Pancreas (tissue), 10 donors: ENCODE measurements at places on chromosomes 7 and 10. TPM values are rescaled to one million over a fixed set of nuclear protein-coding genes. Genes with fewer than 3 reads are reported as not detected.

- no peak for DNase-seq
These were observed 445.8 kb downstream of the PLXNA4 start for GRCh38 chr7:132130497-132130896.

DNA sequence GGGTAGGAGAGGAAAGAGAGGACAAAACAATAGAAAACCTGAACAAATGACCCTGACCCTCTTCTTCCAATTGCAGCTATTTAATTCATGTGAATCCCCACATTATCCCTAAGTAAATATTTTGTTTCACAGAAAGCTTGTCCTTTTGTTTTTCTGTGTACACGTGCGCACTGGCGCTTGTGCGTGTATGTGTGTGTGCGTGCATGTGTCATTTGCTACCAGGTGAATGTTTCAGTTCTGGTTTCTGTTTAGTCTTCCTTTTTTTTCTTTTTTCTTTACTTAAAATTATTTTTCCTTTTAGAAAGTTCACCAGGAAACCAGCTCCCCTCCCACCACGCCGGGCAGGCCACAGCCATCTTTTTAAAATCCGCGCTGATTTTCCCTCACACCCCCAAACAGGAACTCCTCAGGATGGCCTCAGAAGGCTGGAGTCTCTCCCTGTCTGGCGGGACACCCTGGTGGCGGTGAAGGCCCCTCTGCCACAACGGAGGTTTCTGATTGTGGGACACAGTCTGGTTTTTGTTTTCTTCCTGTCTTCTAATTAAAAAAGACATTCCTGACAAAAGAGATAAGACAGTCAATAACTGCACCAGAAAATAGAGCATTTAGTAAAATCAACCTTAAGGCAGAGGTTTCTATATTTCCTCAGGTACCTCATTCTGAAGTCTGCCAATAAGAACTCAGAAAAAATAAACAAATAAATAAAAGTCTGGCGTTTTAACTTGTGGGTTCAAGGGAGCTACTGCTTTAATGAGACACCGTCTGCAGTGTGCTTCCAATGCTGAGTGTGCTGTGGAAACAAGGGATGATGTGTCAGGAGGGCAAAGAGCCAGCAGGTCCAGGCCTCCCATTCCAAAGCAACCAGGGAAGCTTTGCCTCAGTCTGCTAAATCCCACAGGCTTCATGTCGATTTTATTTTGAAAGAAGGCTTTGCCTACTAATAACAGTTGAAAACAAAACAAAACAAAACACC, 17.4 kb downstream of the IRF5 start:
- DNase-seq = no peak

Gene PPP1R9A
- 17.6 TPM for total RNA-seq

Gene SLC16A12
- total RNA-seq = 12.8 TPM

Gene VAX1
- total RNA-seq = not detected

GRCh38 chr7:5580714-5581395, 157.2 kb upstream of the TNRC18 start:
- DNase-seq = no peak

Gene CDK5
- 7.0 TPM for total RNA-seq

Gene PLEKHS1
- 16.1 TPM for total RNA-seq

GRCh38 chr7:47421456-47421855, 160.5 kb downstream of the TNS3 start:
- DNase-seq = no peak

Gene TDRD1
- total RNA-seq = 0.98 TPM

GRCh38 chr10:15726042-15726441, 6.3 kb upstream of the ITGA8 start:
- no peak for DNase-seq

Gene HIPK2
- 21.4 TPM for total RNA-seq

DNA sequence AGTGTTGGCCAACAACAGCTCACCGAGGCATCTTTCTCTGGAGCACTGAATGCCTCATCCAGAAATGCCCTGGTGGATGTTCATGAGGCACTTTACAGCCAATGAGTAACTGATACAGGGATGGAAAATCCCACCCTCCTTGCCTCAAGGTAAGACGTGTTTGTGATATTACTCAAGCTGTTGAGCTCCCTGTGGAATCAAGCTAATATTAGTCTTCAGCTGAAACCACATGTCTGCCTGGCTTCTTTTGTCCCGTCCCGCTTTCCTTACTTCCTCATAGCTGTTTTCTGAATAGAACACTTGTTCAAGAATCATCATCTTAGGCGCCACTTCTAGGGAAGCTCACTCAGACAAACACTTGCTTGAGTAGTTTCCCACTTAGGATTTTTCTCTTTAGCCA, 422.4 kb downstream of the INHBA start:
- DNase-seq = no peak

- DNase-seq = no peak
These were observed 49.1 kb downstream of the GATA3 start for GRCh38 chr10:8103543-8103942.

GRCh38 chr7:84025332-84025927, 169.2 kb downstream of the SEMA3A start:
- no peak for DNase-seq

- DNase-seq = no peak
These were observed 75.2 kb upstream of the INHBA start for GRCh38 chr7:41777894-41778596.

Gene CPA2
- total RNA-seq = 7,200 TPM

DNA sequence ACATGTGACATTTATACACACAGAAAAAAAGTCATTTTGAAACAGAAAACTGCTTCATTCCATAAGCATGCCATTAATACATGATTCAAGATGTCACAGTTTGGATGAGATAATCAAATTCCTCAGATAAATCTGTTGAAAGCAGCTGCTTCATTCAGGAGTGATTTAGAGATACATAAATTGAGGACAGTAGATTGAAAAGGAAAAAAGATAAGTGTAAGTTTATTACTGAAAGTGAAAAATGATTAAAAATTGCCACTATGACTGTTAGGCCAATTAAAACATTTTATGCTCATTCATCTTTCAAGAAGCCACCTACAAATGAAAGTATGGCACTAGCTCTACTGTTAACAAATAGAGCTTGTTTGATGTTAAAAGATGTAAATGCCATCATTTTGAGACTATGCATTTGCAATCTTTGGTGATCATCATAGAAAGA, 136.9 kb upstream of the CDK6 start:
- no peak for DNase-seq

GRCh38 chr10:103874730-103875129, 19.4 kb upstream of the SH3PXD2A start:
- no peak for DNase-seq

GRCh38 chr10:87578160-87578841, 73.6 kb downstream of the MINPP1 start:
- no peak for DNase-seq

Gene ADRA2A
- total RNA-seq = 37.5 TPM

DNA sequence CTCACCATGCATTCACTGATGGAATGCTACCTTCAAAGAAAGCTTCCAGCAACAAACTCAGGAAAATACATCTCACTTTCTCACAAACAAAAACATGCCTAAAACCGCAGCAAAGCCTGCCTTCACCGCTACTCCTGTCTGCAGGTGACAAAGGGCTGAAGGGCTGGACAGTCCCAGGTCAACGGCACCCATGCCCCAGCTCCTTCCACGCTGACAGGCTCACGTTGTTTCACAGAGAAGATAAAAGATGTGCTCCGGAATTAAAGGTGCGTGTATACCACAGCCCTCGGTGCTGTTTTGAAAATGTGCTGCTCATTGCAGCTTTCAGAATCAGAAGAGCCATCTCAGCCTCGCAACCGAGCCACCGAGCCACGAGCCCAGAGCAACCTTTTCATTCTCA, 445.0 kb downstream of the PTPRN2 start:
- no peak for DNase-seq

Gene SLC29A3
- 7.0 TPM for total RNA-seq

Gene VSIR
- total RNA-seq = 6.7 TPM

- no peak for DNase-seq
These were observed 7.6 kb downstream of the NOLC1 start for GRCh38 chr10:102159831-102160230.

Gene RBM20
- total RNA-seq = 4.7 TPM

Gene LIPN
- not detected for total RNA-seq

GRCh38 chr10:9342885-9343570, 1288.5 kb downstream of the GATA3 start:
- no peak for DNase-seq

DNA sequence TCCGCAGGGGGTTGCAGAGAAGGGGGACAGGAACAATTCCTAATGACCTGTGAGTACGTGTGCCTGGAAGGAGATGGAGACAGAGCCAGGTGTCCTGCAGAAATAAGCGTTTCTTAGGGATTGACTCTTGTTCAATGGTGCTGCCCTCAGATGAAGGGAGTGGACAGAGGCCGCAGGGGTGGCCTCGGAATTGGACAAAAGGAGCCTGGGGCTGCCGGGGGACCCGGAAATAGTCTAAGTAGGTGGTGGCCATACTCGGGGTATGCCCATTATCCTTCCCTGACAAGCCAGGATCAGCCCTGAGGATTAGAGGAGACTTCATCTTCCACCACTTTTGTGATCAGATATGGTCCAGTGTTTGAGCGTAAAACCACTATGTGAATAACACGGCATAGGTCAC, 39.2 kb downstream of the ELFN1 start:
- DNase-seq = no peak

- DNase-seq = no peak
These were observed 307.3 kb downstream of the CAMK1D start for GRCh38 chr10:12656518-12657142.

DNA sequence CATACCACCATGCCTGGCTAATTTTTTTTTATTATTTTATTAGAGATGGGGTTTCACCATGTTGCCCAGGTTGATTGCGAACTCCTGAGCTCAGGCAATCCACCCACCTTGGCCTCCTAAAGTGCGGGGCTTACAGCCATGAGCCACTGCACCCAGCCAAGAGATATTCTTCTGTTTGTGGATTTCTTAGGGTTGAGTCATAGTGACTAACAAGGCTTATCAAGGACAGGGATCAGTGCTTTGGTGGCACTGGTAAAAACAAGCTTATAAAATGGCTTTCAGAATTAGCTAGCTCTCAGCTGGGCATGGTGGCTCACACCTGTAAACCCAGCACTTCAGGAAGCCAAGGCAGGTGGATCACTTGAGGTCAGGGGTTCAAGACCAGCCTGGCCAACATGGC, 122.4 kb downstream of the ZNF248 start:
- DNase-seq = no peak

- no peak for DNase-seq
These were observed 695.5 kb downstream of the INHBA start for GRCh38 chr7:41007351-41007751.

- no peak for DNase-seq
These were observed 77.8 kb upstream of the PDCD4 start for GRCh38 chr10:110793886-110794285.

Gene NKX2-3
- 0.83 TPM for total RNA-seq

GRCh38 chr7:146117576-146117975, 975 bp downstream of the CNTNAP2 start:
- DNase-seq = no peak
